ENCODE measurements at places on chromosomes 2 and 18.

DNA sequence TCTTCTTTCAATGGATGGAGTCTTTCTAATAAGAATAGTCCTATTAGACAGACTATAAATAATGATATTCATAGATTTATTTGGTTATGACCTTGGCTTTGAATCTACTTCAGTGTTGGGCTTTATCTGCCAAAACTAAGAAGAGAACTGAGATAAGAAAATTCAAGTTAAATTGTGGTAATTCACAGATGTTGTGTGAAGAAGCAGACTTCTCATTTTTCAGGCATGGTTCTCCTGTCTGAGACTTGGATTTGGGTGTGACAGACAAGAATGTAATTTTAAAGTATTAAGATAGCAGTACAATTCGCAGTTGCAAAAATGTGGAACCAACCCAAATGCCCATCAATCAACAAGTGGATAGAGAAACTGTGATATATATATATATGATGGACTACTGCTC is 124.7 kb downstream of the QPCT start:
- no peak for DNase-seq

GRCh38 chr18:55592572-55592971 is 4.6 kb upstream of the TCF4 start:
- no peak for DNase-seq

DNA sequence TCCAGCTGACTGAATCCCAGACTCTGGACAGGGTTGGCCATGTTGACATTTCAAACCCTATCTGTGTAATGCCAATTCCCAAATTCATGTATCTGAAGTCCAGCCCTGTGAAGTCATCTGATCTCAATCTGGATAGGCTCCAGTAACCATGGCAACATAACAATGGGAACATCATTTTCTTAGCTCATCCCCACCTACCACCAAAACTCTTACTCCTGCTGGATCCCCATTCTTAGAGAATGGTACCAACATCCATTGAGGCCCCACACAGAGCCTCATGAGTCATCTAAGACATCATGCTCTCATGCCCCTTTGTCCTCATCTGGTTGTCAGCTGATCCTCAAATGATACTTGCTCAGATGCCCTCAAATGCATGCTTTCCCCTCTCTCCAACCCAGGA is 58.9 kb upstream of the TEX51 start:
- no peak for DNase-seq

DNA sequence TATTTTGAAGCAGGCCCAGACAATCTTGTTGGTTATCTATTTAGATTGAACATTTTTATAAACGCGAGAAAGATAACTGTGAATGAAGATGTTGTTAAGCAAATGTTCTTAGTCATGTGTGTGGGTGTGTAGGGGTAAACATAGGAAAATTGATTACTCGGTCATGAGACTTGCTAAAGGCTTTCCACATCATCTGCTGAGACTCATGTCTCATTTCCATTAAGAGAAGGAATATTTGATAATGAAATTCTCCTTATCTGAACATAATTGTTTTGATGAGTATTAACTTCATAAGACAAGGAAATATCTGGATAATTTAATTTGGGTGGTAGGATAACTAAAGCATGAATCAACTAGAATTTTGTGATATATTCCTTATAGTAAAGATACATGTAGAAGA is 19.7 kb downstream of the CCDC102B start:
- no peak for DNase-seq

GRCh38 chr2:238169708-238170251 is 11.0 kb downstream of the ERFE start:
- no peak for DNase-seq
